IPS DF 6.9 (cell line): ENCODE measurements at places on chromosomes 5 and 9.

- no peak for DNase-seq
These were observed 99.8 kb downstream of the TRIO start for GRCh38 chr5:14242871-14243383.

DNA sequence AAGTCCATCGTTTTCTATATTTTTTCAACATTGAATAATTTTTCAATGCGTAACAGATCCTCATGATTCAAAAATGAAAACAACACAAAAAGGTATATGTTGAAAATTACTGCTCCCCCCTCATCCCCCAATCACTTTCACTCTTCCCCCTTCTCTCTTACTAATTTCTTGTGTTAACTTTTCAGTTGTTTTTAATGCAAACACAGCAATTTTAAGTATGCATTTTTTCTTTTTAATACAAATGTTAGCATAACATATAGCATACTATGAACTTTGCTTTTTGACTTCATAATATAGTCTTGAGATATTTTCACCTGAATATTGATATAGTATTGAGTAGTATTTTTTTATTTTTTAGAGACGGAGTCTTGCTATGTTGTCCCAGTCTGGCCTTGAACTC, 41.1 kb upstream of the CAMK4 start:
- no peak for DNase-seq

- DNase-seq: no peak
These were observed 74.1 kb upstream of the PTPRD start for GRCh38 chr9:10686943-10687342.

GRCh38 chr5:169067751-169068173, 233.2 kb downstream of the SLIT3 start:
- DNase-seq: no peak

GRCh38 chr5:166178411-166179080, 2112.9 kb upstream of the WWC1 start:
- no peak for DNase-seq
